Activated CD4-positive, alpha-beta memory T cell treated with anti-CD3 and anti-CD28 coated beads, Interleukin-2, amount 10 ng/mL, durations not matched to agents 7 days and 5 days (primary cell): ENCODE measurements at places on chromosomes 1 and 21.

DNA sequence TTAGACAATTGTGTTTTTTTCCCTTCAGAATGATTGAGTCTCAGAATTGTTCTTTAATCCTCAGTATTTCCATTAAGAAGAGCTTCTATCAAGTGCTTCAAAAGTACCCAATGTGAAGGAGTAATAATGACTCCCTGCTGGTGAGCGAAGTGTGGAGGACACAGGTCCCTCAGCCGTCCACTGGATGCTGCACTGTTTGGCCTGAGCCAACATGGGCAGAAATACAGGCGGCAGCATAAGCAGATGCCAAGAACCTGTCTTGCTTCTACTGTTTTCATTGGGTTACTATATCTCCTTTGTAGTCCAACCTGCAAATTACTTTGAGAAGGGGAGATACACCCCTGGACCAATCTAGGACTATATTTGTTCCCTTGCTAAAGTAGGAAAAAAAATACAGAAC, 55.3 kb upstream of the DPH5 start:
- DNase-seq: no peak

DNA sequence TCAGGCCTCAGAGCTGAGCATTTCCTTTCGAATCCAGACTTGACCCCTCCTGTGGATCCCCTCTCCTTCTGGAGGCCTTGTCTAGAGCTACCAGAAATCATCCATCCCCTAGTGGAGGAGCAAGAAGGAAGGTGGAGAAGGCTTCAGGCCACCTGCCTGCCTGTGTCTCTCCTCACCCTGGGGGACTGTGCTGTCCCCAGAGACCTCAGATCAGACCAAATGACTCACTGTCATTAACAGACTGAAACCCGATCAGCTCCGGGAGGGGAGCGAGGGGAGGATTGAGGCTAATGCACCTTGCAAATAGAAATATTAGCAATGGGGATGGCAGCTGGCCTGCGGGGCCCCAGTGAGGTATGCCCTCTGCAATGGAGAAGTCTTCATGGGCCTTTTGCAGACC, 2.1 kb downstream of the MYBPH start:
- DNase-seq: no peak

- no peak for DNase-seq
Measured at GRCh38 chr1:67382292-67382691, 47.9 kb downstream of the SERBP1 start.

- no peak for DNase-seq
Measured at GRCh38 chr1:228304225-228304624, 96.4 kb downstream of the OBSCN start.

DNA sequence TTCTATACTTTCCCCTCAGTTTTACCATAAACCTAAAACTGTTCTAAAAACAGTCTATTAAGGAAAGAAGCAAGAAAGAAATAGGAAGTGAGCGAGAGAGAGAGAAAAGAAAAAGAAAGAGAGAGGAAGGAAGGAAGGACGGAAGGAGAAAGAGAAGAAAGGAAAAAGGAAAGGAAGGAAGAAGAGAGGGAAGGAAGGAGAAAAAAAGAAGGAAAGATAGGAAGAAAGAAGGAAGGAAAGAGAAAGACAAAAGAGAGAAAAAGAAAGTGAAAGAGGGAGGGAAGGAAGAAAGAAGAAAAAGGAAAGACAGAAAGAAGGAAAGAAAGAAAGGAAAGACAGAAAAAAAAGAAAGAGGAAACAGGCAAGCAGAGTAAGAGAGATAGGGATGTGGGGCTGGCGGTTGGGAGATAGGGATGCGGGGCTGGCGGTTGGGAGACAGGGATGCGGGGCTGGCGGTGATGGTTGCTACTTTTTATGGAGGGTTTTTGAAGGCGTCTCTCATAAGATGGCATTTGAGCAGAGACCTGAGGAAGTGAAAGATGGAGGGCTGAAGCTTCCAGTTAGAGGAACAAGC, 70.4 kb upstream of the IRF2BP2 start:
- DNase-seq: no peak

- peak; percentile 57 for DNase-seq
Measured at GRCh38 chr1:160834945-160835565, 27.6 kb downstream of the CD244 start.

- no peak for DNase-seq
Measured at GRCh38 chr1:34696981-34697380, 57.9 kb upstream of the GJB5 start.

DNA sequence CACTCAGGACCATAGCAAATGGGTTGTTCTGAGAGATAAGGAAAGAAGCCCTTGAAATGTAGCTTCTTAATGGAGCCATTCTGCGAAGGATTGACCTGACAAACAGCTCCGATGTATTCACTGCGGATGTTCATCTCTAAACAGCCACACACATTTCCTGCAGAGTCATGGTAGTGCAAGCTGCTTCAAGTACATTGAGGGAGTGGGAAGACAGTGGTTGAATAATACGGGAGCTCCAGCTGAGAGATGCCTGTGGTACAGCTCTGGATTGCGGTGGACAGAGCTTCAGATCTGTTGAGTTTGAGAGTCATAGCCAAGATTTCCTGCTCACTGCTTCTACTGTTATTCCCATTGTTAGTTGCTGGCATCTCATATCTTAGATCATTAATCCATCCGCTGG, 86.6 kb downstream of the ZBTB18 start:
- no peak for DNase-seq

DNA sequence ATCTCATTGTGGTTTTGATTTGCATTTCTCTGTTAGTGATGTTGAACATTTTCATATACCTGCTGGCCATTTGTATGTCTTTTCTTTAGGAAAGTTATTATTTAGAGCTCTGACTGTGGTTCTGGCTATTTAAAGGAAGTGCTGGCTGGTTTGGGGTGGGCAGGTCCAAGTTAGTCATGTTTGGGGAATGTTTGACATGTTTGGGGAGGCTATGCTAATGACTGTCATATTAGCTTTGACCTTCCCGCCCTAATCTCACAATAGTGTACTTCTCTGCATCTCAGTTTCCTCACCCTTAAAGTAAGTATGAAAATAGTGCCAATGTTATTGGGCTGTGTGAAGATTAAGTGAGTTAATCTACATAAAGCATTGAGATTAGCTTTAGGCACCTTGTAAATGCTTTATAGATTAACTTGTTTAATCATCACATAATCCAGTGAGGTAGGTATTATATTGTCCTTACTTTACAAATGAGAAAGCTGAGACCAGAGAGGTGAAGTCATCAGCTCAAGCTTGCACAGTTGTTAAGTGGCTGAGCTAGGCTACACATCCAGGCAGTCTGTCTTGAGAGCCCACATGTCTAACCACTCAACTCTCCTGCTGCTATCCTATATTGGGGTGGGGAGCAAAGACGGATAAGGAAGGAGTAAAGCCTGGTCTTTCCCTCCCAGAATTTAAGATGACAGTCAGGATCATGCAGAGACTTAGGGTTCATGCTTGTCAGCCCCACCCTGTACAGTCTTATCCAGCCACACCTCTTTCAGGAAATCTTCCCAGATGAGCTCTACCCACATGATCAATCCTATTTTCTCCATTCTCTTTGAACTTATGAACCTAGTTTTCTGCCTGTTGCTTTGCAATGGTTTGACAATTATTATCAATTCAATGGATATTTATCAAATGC, 22.8 kb upstream of the CRNN start:
- no peak for DNase-seq

GRCh38 chr21:15775291-15775690, 45.5 kb downstream of the USP25 start:
- no peak for DNase-seq

DNA sequence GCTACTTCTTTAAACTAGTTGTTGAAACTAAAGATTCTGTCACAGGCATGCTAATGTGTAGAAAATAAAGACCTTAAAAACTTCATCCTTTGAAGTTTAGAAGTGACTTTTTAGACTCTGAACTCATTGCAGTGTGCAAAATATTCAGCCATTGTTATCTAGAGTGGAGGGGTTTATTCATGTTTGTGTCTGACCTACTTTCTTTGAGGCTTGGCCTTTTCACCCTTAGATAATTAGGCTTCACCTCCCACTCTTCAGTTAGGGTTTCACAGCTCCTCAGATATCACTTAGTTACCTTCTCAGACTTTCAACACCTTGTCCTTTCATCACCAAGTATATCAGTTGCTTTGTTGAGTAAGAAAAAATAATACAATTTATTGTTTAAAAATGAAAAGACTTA, 75.9 kb downstream of the IVNS1ABP start:
- no peak for DNase-seq

DNA sequence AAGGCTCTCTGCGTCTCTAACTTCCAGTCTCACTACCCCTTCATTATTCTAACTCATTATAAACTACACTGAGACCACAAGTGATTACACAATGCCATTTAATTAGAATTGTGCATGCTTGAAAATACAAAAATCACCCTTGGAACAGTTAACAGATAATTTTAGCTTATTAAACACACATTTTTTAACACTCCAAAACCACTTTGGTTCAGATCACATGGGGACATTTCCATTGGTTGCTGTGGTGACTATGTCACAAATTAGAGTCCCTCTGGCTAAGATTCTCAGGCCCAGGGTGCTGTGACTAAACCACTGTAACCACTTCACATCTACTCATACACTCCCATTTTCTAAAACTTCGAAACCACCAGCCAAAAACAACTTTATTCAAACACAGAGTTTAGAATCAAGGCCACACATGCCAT, 43.0 kb downstream of the JAK1 start:
- peak; percentile 30 for DNase-seq

- DNase-seq: no peak
Measured at GRCh38 chr1:153789478-153790034, 14.3 kb downstream of the SLC27A3 start.

- no peak for DNase-seq
Measured at GRCh38 chr1:150429805-150430204, 57.4 kb upstream of the TARS2 start.

DNA sequence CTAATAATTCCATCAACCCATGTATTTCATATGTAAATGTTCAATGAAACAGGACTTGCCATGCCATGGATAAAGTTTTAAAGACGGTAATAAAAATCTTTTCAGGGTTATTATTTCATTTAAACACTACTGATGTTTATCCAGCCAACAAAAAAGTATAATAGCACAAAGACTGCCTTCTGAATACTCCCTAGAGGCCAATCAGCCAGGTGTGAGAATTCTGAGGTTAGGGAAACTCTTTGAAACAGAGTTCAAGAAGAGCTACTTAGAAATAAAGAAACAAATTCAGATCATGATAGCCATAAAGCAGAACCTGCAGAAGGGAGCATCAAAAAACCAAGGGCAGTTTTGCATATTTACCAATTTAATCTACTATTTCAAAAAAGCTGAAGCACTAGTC, 48.7 kb downstream of the AKT3 start:
- DNase-seq: no peak

DNA sequence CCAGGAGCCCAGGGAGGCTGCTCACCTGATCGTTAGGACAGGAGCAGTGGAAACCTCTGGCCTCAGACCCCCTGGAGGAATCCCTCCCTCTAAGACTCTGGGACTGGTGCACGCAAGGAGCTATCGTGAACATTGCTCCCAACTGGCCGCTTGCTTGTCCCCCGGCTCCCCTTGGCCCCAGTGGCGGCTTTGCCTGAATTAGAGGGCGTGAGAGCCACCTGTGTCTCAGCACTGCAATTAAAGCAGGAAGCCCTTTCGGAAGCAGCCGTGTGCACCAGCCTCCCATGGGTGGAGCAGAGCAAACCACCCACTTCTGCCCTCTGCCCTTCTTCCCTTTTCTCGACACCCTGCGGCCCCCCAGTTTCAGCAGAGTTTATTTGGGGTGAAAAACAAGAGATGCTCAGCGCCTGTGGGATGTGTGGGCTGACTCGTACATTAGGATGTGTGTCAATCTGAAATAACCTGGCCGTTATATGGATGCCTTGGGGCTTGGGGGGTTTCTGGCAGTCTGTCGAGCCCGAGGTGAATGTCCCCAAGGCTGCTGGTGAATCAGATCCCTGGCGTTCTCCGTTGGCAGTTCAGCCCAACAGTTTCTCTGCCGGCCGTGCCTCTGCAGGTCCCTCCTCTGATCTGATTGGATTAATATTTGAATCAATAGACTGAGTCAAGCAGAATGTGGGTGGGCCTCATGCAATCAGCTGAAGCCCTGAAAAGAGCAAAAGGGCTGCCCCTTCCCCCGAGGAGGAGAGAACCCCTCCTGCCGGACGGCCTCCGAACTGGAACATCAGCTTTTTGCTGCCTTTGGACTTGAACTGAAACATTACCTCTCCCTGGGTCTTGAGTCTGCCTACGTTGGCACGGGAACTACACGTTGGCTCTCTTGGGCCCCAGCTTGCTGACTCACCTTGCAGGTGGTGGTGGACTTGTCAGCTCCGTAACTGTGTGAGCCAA, 7.3 kb upstream of the UMODL1 start:
- peak; percentile 59 for DNase-seq

- DNase-seq: no peak
Measured at GRCh38 chr1:3670823-3671265, 18.5 kb downstream of the TP73 start.

DNA sequence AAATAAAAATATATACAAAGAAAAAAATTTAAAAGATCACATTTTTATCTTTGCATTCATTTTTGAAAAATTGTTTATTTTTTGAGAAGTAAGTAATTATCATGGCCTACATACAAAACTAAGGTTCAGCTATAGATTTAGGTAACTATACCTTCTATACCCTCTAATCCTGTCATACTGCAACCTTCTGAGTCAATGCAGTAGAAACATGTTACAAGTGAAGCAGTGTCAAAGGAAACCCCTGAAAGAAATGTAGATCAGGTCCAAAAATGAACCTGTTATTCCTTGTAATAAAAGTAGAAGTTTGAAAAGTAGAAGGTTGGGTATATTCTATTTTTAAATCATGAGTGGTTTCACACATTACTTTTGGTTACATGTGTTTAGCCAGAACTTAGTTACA, 51.3 kb downstream of the PTGS2 start:
- no peak for DNase-seq

- no peak for DNase-seq
Measured at GRCh38 chr1:79006564-79006963, at the start of gene ADGRL4. Gene ADGRL4, minus strand, starts transcription at chr1:79006730. Its CDS starts 76 bp downstream, at chr1:79006654.

GRCh38 chr1:223129229-223129901, 13.7 kb downstream of the TLR5 start:
- peak; percentile 54 for DNase-seq

GRCh38 chr1:45512641-45513054, 9.0 kb downstream of the PRDX1 start:
- DNase-seq: peak; percentile 68

- no peak for DNase-seq
Measured at GRCh38 chr1:98382986-98383740, 278.4 kb upstream of the SNX7 start.

GRCh38 chr1:93447481-93448291, at the start of gene FNBP1L:
Gene FNBP1L, plus strand, starts transcription at chr1:93448118. Its CDS starts 164 bp downstream, at chr1:93448282.
- DNase-seq: peak; percentile 39

DNA sequence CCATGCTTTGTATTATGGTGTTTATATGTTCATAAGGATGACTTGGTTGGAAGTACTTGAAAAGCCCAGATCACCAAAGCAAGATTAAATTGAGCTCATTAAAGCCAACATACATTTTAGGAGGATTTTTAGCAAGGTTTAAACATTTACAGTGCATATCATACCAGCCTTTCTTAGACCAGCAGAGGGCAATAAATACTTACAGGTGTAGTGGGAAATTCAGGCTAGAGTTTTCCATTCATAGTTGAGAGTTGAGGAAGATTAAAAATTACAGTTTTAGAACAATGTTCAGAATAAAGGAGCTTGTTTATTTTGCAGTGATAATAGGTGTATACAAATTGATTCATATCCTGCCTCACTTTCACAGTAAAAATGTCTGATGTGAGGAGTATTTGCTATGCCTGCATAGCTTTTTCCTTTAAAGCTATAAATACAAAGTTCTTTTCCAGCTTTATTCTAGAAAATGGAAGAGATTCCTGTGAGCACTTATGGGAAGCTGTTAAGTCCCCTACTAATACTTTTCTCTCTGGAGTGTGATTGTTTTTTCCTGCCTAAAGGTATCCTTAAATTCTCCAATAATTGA, 35.3 kb downstream of the DTL start:
- no peak for DNase-seq
